PC-3 (cell line): ENCODE measurements at places on chromosomes 5 and 9.
A peak's percentile ranks its signal among the peaks of the same experiment; 100 is the strongest.

- H3K36me3 ChIP-seq = no peaks in the 10 kb centered on the region
- peak; percentile 17 for DNase-seq
- H3K4me1 ChIP-seq = peaks cover 9% of the 10 kb centered on the region
- H3K27ac ChIP-seq = no peak overlapping the region
- no peaks in the 10 kb centered on the region for H3K27me3 ChIP-seq
- H3K4me3 ChIP-seq = no peak overlapping the region
These were observed 94.7 kb downstream of the YTHDC2 start for GRCh38 chr5:113608113-113608596.

GRCh38 chr5:96871027-96871399, 5.3 kb upstream of the ERAP2 start:
- H3K4me1 ChIP-seq = peaks cover 12% of the 10 kb centered on the region; the same call in 1 of the 2 replicates
- H3K36me3 ChIP-seq = no peaks in the 10 kb centered on the region
- no peak for DNase-seq
- H3K27ac ChIP-seq = no peak overlapping the region

DNA sequence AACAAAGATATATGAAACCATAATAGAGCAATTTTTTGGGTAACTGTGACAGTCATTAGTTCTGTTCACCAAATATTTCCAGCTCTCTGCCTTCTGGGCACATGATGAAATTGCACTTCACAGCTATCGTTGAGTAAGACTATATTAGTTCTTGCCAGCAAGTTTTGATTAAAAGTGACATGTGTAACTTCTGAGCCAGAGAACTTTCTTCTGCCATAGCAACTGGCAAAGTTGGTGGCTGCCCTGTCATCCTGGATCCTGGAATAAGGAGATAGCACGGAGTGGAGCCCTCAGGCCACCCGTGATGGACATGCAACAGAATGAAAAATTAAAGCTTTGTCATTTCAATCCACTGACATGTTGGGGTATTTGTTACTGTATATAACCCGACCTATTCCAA, 194.4 kb upstream of the VCAN start:
- DNase-seq = no peak
- peaks cover 18% of the 10 kb centered on the region for H3K4me1 ChIP-seq
- no peak overlapping the region for H3K4me3 ChIP-seq
- H3K36me3 ChIP-seq = no peaks in the 10 kb centered on the region

DNA sequence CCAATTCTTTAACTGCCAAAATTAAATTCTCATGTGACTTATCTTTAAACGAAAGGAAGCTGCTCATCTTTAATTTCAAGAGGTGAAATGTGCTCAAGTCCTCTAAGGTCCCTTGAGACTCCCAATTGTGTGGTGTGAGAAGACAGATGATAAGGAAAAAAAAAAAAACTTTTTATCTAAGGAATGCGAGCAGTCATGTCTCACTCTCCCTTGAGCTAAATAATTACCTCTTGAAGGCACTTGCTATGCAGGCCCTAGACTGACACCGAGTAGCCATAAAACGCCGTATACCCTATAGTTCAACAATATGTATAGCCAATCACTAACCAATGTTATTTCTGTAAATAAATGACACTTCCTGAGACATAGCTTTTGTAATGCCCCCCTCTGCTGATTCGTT, 1.5 kb upstream of the DTWD2 start:
- peaks cover 24% of the 10 kb centered on the region for H3K4me1 ChIP-seq
- H3K36me3 ChIP-seq = no peaks in the 10 kb centered on the region
- no peak for DNase-seq
- no peak overlapping the region for H3K4me3 ChIP-seq
- H3K27me3 ChIP-seq = no peaks in the 10 kb centered on the region

DNA sequence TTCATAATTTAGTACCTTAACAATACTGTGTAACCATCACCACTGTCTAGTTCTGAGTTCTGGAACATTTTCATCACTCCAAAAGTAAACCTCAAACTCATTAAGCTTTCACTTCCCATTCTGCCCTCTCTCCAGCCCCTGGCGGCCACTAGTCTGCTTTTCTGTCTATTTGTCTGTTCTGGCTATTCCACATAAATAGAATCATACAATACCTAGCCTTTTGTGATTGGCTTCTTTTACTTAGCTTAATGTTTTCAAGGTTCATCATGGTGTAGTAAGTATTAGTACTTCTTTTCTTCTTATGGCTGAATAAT, 138.7 kb downstream of the RAPGEF6 start:
- DNase-seq = no peak
- H3K4me3 ChIP-seq = no peak overlapping the region
- no peaks in the 10 kb centered on the region for H3K4me1 ChIP-seq
- peaks cover 5% of the 10 kb centered on the region; the same call in 1 of the 2 replicates for H3K36me3 ChIP-seq
- H3K27me3 ChIP-seq = no peaks in the 10 kb centered on the region

DNA sequence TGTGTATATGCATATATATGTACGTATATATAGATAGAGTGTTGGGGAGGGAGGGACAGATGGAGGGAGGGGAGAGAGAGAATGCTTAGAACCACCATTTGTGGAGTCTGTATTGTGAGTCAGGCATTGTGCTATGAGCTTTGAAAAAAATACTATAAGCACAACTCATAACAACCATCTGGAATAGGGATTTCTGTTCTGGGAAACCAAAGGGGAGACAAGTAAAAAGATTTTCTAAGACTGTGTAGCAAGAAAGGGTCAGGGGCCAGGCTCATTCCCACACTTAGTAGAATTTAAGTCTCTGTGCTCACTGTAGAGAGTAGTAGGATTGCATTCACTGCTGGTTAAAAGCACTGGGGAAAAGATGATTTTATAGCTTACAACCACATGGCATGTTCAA, 202.3 kb upstream of the SGCD start:
- no peaks in the 10 kb centered on the region for H3K4me1 ChIP-seq
- DNase-seq = no peak
- H3K27ac ChIP-seq = no peak overlapping the region
- no peaks in the 10 kb centered on the region for H3K36me3 ChIP-seq
- no peaks in the 10 kb centered on the region for H3K27me3 ChIP-seq

- H3K27me3 ChIP-seq = no peaks in the 10 kb centered on the region
- peak; percentile 96 for DNase-seq
- peak overlapping the region; percentile 93 for H3K27ac ChIP-seq
- peaks cover 56% of the 10 kb centered on the region for H3K4me1 ChIP-seq
- peak overlapping the region; percentile 48; the same call in 1 of the 2 replicates for H3K4me3 ChIP-seq
These were observed 417.9 kb downstream of the NR2F1-AS1 start for GRCh38 chr5:93163010-93163663.

DNA sequence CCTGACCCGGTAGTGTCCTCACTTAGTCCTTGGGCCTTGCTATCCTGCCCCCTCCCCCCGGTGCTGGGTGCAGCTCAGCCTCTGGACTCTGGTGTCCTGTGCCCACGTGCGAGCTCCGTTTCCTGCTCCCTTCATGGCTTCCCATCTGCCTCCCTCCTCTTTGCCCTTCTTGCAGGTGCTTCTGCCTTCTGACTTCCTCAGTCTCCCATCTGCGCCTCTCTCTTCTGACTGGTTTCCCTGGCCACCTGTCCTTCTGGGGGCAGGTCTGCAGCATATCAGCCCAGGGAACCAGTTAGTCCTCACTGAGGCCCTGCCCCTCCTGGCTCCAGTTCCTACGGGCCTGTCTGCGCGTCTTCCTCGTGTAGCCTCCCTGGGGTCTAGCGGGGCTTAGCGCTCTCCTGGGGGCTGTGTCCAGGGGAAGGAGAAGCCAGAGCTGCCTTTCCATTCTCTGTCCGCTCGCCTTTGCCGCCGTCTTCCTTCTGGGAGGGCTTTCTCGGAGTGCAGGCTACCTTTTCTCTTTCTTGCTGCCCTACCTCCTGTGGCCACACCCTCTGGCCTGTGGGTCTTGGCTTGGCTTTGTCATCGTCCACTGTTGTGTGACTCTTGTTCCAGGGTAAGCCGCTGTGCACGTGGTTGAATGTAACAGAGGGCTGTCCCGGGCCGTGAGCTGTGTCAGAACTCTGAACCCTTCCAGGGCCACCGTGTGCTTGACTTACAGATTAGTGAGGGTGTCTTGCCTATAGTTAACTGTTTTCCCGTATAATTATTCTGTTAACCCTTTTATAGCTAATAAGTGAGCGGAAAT, 51.8 kb downstream of the EHMT1 start:
- H3K36me3 ChIP-seq = no peaks in the 10 kb centered on the region; the same call in 1 of the 2 replicates
- H3K27me3 ChIP-seq = no peaks in the 10 kb centered on the region
- no peaks in the 10 kb centered on the region; the same call in 1 of the 2 replicates for H3K4me1 ChIP-seq

DNA sequence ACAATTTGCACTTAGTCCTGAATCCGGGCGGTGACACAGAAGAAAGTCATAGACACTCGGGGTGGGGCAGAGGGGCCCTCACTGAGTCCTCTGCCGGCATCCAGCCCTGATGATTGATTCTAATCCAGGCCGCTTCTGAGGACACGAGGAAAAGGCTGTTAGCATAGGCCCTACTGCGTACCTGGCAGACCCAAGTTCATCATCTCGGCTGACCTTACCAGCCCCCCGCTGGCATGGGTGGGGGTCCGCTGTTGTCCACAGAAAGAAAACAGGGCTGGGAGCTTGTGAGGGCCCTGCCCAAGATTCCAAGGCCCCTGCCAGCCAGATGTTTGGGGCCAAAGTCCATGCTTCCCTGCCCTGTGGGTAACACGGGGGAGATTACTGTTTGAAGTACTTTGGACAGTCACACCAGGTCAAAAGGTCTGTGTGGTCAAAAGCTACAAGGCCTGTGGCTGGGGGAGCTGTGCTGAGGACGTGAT, 24.5 kb downstream of the ERGIC1 start:
- peak; percentile 54 for DNase-seq
- H3K4me1 ChIP-seq = peaks cover 36% of the 10 kb centered on the region
- H3K4me3 ChIP-seq = no peak overlapping the region
- H3K36me3 ChIP-seq = no peaks in the 10 kb centered on the region; the same call in 1 of the 2 replicates
- H3K27me3 ChIP-seq = no peaks in the 10 kb centered on the region
- peak overlapping the region; percentile 84 for H3K27ac ChIP-seq

DNA sequence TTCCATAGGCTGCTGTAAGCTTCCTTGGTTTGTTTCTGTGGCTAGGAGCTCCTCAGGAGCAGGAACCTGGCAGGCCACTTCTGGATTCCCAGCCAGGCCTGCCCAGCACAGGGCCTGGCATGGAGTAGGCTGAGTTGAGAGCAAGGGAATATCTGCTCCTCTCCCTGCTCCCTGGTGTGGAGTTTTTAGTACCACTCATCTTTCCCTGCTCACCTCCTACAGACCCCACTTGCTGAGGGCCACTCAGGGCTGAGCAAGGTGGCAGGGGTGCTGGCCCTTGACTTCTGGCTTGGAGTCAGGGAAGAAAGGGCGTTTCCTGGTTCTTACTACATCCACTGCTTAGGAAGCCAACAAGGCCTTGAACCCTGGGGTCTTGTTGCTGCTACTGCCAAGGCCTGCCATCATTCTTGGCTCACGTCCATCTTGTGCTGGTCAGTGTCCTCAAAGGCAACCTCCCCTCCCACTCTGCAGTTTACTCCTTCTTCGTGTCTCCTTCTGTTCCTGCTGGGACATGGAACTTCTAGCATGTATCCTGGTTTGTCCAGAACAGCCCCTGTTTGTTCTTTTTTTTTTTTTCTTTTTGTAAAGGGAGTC, 54.9 kb downstream of the PSD2 start:
- H3K36me3 ChIP-seq = no peaks in the 10 kb centered on the region
- H3K4me1 ChIP-seq = no peaks in the 10 kb centered on the region
- no peak overlapping the region for H3K27ac ChIP-seq
- no peak overlapping the region for H3K4me3 ChIP-seq

DNA sequence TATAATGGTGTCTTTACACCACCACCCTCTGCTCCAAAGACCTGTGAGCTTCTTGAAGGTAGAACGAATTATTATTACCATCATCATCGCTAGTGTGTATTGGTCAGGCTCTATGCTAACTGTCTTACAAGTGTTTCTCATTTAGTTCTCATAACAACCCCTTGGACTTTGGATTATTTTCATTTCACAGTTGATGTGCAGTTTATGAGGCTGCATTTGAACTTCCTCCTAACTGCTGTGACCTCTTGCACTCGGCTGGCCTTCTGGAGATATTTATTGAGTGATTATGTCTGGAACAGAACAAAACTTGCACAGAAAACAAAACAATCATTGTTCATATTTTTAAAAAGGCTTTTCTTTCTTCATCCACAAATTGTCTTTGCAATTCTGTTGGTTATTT, 306.3 kb upstream of the SGCD start:
- no peak overlapping the region for H3K4me3 ChIP-seq
- H3K27ac ChIP-seq = no peak overlapping the region
- no peaks in the 10 kb centered on the region for H3K36me3 ChIP-seq
- no peaks in the 10 kb centered on the region for H3K4me1 ChIP-seq

- no peak overlapping the region for H3K27ac ChIP-seq
- H3K27me3 ChIP-seq = peaks cover 28% of the 10 kb centered on the region
- H3K4me3 ChIP-seq = no peak overlapping the region
- H3K36me3 ChIP-seq = no peaks in the 10 kb centered on the region
These were observed 10.7 kb downstream of the IQGAP2 start for GRCh38 chr5:76413746-76414145.

DNA sequence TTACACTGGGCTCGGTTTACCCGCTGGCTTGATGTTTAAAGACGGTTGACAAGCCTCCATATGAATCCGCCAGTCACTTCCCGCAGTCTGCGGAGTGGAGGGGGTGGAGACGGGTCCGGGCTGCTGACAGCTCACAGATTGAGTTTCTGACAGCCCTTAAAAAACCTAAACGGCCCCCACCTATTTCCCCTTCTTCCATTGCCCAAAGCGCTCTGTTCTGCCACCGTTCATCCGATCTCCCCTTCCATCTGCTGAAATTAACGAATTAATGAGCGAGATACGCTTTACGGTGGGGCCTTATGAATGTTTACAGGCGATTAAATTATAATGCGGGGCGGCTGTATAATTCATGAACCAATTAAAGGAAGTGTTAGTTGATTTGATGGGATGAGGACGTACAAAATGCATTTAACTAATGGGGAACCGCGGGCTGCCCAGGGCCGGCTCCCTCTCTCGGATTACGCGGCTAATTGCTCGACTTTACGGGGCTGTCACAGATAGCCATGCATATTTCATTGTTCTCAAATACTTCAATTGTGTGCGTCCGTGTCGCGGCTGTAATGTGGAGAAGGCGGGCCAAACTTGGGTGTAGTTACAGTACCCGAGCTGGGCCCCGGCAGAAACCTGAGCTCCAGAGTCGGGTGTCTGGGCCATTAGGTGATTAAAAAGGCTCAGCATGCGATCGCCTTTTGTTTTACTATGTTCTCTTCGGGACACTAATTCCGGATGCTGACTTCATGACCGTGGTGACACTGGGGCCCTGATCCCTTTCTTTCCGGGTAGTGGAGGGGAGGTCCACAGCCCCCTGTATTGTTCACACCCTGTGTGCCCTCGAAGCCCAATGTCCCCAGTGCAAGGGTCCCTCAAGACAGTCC, 74.9 kb downstream of the GTF3C4 start:
- H3K4me3 ChIP-seq = no peak overlapping the region
- DNase-seq = no peak
- no peaks in the 10 kb centered on the region for H3K36me3 ChIP-seq

- H3K27me3 ChIP-seq = no peaks in the 10 kb centered on the region
- H3K4me3 ChIP-seq = no peak overlapping the region
- DNase-seq = no peak
- H3K36me3 ChIP-seq = no peaks in the 10 kb centered on the region
- 0 out of 2 replicates have a peak, but pooled peaks cover 4% of the 10 kb centered on the region for H3K4me1 ChIP-seq
These were observed 107.9 kb downstream of the PHF2 start for GRCh38 chr9:93684161-93684765.

GRCh38 chr5:178143901-178144300, 9.8 kb downstream of the NHP2 start:
- H3K36me3 ChIP-seq = peaks cover 44% of the 10 kb centered on the region
- H3K27ac ChIP-seq = no peak overlapping the region
- no peaks in the 10 kb centered on the region for H3K27me3 ChIP-seq
- no peak for DNase-seq
- H3K4me1 ChIP-seq = peaks cover 14% of the 10 kb centered on the region
